ENCODE measurements at places on chromosomes 13 and 19. TPM values are rescaled to one million over a fixed set of nuclear protein-coding genes. Genes with fewer than 3 reads are reported as not detected.

DNA sequence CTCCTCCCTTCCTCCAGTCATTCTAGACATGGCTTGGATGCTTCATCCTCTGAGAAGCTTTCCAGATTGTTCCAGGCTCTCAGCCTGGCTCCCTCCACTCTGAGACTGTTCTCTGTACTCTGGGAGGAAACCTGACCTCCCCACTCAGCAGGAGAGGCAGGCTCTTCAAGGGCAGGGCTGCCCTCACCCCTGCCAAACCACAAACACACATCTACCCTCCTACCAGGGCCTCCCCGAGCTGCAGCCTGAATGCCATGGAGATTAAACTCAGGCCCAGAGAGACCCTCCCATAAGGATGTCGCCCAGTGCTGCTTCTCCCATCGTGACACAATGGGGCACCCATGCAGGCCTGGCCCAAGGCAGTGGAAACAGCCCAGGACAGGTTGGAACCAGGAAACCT is 16.2 kb downstream of the NUMBL start:
- DNase-seq = no peak

GRWD1 gene
- 36.1 TPM for total RNA-seq

DNA sequence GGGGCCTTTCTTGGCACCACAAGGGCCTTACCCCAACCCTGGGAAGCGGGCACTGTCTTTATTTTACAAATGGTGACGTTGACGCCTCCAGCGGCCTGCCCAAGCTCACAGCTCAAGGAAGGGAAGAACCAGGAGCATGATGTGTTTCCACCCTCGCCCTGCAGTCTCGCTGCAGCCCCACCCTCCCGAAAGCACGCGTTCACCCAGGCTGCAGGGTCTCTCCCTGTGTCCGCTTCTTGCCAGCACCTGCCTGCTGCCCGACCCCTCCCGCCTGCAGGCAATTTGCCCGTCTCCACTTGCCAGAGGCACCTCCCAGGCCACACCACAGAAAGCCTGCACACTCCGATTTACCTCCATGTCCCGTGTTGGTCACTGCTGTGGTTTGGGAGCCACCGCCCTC is 76.6 kb downstream of the SLC15A1 start:
- no peak for DNase-seq

- DNase-seq = peak; percentile 85
These were observed 3.7 kb downstream of the USHBP1 start for GRCh38 chr19:17260842-17261325.

KLF1 gene
- total RNA-seq = not detected

Measured in CD8-positive, alpha-beta T cell (primary cell).